ENCODE measurements at places on chromosomes 6 and 20.
A peak's percentile ranks its signal among the peaks of the same experiment; 100 is the strongest.

DNA sequence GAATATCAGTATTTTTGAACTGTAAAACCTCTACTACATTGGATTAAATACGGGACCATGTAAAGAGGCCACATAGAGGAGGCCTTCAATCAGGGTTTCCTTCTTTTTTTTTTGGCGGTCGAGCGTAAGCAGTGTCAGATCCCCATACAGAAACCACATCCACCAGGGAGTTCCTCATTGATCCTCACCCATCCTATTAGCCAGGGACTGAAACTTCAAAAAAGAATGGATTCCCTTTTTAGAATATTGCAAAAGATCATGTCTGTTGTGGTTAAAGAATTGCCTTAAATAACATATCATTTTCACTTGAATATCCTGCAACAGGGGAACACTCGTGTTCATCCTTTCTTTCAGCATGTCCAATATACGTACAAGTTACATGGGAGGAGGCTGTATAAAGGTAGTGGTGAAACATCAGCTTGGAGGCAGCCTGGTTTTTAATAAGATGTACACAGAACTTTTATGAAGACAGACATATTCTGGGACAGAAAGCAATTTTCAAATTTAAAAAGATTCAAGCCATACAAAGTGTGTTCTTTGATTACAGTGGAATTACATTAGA is 96.1 kb downstream of the PPP1R14C start:
- no peak for DNase-seq

DNA sequence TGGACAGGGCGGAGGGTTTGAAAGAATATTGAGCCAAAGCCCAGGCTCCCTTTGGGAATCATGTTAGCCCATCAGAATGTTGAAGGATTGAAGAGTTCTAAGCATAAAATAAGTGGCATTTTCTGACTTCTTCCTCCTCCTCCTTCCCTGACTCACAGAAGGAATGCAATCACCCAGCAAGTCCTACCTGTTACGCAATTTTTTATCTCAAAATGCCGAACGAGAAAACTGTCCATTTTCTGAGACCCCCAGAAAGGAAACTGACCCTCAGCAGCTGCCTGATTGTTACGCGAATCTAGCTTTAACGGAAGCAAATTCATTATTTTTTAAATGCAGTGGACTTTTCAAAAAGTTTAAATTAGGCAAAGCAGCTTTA is 4.7 kb upstream of the DNAJC5 start:
- DNase-seq, result no peak

- DNase-seq, result no peak
Observed at GRCh38 chr20:60587986-60588385, 629.8 kb downstream of the CDH26 start.

GRCh38 chr20:47051936-47052526 is 157.4 kb downstream of the EYA2 start:
- no peak for DNase-seq

GRCh38 chr6:32226434-32226833 is 2.6 kb upstream of the NOTCH4 start:
- no peak for DNase-seq

DNA sequence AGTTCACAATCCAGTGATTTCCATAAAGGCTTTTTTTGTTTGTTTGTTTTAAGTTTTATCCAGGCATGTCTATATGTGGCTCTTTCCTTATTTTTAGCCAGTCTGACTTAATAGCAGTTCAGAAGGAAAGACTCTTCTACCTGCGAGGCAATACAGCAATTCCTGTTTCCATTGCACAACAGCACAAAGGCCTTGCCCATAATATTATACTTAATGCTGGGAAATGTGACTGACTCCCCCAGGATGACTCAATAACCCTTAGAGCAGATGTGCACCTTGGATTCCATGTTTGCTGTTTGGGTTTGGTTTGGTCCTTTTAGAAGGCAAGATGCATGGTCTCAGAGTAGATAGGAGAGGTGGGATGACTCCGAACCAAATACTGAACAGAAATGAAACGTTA is 184.1 kb downstream of the MTFR2 start:
- no peak for DNase-seq

DNA sequence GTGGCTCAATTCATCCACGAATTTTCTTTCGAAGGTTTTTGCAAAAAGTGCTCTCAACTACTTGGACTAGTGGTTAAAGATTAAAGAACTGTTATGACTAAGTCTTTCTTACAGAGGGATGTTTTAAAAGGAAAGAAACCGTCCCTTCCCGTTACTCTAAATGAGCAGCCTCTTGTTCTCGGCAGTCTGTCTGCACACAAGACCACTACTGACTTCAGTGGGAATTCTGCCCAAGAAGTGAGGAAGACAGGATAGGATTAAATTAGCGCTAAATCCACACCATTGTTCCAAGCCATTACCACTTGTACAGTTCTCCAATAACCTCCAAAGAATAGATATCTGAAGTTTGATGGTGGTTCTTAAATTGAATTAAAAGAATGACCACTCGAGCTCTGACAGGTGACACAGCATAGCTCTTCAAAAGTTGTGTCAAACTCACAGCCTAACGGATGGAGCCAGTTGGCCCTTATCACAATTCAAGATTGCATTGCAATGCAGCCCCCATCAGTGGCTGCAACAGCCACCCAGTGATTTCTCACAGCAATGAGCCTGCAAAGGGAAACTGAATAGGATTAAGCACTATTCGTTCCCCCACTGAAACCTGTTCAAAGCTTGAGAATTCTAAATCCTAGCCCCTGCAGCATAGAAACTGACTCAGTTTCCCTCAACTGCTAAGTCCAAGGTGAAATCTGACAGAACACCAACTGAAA is 1.8 kb downstream of the EPB41L2 start:
- DNase-seq, result peak; percentile 42

DNA sequence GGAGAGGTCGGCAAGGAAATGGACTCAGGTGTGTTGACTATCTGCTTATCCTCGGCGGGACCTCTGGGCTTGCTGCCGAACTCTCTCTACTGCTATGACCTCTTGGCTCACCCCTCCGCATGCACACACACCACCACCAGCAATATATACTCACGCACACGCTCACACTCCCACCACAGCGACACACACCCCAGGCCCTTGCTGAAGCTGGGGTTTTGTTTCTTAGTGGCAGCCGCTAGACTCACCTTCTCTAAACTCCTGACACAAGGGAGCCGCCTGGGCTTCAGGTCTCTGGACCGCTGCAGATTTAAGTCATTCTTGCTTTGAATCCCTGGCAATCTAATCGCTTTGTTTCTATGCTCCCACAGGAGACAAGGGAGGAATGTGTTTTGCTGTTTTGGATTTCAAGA is 59.4 kb upstream of the BACH2 start:
- DNase-seq, result no peak

DNA sequence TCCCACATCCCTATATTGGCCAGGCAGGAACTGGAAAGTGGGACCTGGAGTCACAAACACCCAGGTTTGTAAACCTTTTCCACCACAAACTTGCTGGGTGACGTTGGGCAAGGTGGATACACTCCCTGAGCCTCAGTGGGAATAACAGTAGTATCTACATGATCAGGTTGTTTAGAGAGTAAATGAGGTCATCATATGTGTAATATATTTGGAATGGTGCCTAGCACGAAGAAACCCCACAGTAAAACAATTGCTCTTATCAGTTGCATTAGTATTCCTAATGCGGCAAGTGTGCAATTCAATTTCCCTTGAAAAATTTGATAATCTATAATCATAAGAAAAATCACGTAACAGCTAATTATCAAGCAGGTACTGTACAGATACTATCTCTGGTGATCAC is 51.9 kb downstream of the HIVEP2 start:
- DNase-seq, result no peak

DNA sequence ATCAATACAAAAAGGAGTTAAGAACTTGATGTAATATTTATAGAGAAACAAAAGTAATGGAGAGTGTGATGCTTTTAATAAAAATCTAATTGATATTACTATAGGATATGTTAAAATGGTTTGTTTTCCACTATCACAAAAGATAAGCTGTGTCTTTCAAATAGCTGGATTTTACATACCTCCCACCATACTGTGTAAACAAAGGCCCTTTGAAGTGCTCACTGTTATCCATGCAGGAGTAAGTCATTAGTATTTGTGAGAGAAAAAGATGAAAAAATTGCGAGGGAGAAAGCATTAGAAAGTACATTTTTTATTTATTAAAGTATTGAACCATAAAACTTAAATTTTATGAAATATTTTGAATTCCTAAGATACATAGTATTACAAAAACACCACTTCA is 733.0 kb downstream of the GRIK2 start:
- no peak for DNase-seq

DNA sequence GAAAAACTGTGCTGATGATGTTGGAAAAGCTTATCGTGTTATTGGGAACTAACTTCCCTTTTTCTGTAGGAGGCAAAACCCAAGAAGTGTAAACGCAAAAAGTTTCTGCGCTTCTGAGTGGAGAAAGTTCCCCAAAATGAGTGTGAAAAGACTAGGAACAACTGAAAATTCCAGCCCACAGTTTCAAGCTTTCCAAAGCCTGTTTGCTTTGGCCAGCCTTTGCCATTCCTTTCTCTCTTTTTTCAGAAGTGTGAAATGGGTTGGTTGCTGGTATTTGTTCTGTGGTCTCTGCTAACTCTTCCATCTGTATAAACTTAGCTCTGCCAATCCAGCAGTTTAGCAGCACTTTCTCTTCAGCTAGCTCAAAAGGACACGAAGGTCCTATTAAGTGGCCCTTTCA is 491.3 kb downstream of the MAFB start:
- DNase-seq, result peak; percentile 49

GRCh38 chr6:64062960-64063683 is 427.5 kb downstream of the PHF3 start:
- DNase-seq, result peak; percentile 59

Measured in fibroblast of skin of abdomen (primary cell).